ENCODE measurements at places on chromosomes 3 and 15.

- DNase-seq, result no peak
Observed at GRCh38 chr3:122902326-122902725, 107.5 kb downstream of the SLC49A4 start.

DNA sequence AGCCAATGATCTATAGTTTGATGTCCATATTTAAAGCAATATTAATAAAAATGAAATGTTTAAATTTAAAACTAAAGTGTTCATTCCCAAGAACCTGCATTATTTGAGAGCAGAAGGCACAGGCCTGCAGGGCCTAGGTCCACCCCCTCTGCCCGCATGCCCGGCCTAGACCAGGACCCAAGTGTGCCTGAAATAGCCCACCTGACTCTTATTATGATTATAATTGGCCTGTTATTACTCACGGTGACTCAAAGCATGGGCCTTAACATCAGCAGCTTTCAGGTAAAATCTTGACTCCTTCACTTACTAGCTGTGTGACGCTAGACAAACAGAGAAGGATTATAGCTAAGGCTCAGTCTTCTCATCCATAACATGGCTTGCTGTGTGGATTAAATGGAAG lies 128.8 kb downstream of the PLCL2 start:
- no peak for DNase-seq

DNA sequence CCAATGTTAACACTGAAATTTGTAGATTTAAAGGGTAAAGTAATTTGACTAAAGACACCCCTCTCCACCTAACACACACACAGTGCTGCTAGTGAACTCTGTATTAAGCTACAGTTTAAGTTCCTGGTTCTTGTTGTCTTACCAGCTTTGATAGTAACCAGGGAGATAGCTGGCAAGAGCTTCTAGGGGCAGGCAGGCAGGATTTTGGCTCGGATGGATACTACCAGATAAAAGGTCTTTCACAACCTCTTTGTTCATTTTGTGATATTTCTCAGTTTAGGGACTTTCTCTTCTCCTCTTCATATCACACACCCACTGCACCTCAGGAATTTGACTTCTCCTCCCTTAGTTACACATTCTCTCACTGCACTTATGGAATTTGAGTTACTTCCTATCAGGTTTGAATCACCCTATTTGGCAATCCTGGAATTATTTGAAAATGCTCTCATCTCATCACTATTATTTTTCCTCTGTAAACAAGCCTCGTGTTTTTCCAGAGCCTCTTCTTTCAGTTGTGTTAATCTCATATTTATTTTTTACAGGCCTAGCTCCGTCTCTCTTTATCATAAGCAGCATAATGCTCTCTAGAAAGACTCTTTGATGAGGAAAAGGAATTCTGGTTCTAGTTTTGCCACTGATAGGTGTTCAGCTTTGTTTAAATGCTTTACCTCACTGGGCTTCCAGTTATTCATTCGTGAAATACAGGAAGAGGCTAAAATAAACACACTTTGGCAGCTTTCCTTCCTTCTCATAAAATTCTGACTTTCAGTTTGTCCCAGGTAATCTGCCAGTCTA lies 23.0 kb upstream of the CLDN1 start:
- DNase-seq, result no peak

DNA sequence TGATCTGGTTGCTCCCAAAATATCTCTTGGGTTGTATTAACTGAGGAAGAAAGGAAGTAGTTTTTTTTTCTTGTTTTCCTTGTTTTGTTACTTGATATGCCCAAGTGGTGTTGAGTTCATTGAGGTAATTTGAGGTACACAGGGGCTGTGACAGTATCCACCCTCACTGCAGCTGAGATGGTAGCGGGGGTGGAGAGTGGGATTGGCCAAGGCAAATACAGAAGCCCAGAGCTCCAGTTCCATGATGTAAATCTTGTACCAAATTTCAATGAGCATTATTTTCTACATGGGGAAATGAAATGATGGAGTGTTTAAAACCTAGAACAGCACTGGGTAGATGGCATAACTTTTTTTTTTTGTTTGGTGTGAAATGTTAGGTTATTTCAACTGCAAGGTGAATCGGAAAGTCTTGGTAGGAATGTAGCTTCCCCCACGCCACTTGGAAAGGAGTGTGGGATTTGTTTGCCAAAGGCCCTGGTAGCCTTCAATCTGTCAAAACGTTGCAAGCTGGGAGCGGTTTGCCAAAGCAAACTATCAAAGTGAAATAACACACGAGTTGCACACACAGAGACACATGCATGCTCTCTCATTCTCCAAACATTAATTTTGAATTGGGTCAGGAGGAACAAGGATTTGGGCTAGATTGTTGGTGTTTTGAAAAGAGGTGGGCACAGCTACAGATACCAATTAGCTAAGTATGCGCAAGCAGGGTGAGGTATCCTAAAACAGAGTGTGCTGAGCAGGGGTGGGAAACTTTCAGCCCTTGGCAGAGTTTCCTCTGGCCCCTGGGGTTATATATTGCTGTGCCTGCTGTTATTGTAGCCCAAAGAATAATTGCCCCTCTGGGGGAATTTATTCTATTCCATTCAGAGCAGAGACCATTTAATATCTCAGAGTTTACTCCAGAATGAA lies 34.6 kb downstream of the THSD4 start:
- DNase-seq, result no peak

DNA sequence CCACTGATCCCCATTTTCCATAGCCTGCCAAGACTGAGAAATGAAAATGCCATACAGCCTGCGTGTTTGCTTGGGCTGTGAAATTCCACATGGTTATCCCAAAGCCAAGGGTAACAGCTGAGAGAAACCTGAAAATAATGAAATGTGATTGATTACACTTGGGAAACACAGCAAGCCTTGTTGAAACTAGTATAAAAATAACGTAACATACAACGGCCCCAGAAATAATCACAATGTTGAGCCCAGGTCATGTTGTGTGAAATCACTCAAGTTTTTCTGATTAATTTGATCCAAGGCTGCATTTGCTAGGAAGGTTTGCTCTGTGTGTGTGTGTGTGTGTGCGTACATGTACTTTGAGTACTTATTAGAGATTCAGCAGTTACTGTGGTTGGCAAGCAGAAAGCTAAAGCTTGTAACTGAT lies 269.0 kb downstream of the OXSM start:
- DNase-seq, result no peak

DNA sequence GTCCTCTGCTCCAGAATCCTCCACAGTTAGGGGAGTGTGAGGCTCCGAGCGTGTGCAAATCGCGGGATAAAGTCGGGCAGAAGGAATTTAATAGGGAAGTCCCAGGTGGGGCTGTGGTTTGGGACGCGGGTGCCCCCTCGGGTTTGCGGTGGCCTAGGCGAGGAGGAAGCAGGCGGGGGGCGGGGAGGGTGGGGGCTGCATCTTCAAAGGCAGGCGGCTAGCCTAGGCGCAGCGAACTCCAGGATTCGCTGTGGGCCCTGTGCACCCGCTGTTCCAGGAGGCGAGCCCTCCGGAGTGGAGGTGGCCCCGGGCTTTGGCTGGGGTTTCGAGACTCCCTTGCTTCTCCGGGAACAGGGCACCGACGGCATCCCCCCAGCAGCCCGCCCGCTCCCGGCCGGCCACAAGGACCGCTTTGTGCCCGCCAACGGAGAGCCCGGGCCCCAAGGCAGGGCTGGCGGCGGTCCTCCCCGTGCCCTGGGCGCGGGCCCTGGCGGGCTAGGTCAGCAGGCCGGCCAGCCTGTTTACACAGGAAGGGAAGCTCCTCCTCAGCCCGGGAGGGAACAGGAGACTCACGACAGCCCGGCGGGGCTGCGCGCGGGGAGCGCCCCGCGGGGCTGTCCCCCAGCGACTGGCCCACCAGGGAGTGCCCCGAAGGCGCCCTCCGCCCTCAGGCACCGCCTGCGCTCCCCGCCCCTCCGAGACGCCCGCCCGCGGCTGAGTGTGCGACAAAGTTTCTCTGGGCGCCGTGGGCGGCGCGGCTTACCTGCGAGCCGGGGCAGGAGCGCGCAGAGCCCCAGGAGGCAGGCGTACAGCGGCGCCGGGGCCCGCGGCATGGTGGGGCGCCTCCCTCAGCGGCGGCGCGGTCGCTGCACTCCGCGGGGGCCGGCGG lies 753 bp downstream of the ITGB5 start:
- no peak for DNase-seq

DNA sequence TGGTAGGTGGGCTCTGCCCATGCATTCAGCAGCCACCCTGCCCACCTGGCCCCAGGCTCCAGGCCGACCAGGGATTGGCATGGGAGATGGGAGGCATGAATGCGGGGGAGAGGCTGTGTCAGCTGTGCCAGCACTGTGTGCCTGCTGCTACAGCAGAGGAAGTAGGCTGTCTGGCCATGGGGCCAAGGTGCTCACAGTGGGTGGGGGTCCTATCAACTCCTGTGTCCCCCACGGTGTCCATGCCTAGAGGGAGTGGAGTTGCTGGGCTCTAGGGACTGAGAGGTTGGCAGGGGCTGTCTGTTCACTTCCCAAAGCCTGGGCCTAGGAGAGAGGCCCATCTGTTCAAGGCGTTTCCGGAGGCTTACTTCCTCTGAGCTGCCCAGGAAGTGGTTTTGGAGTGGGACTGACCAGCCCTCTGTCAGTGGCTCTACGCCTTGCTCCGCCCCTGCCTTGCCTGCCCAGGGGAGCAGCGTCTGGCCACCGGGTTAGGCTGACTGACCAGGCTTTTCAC lies 5.8 kb downstream of the PRKCD start:
- DNase-seq, result no peak

GRCh38 chr3:86985181-86985826 lies 5.6 kb downstream of the VGLL3 start:
- DNase-seq, result no peak

- no peak for DNase-seq
Observed at GRCh38 chr15:27690290-27690689, 408.8 kb downstream of the OCA2 start.

GRCh38 chr3:143506190-143506589 lies 342.1 kb downstream of the SLC9A9 start:
- DNase-seq, result no peak

DNA sequence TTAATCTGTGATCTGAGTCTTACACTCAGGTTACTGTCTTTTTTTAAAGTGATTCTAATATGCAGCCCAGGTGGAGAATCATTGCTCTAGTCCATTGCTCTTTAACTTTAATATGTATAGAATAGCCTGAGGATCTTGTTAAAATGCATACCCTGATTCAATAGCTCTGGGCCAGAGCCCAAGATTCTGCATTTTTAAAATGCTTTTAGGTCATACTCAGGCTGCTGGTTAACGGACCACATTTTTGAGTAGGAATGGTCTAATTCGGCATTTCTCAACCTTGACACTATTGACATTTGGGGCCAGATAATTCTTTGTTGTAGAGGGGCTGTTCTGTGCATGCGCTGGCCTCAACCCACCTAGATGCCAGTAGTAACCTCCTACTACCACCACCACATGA lies 20.9 kb upstream of the FSTL1 start:
- DNase-seq, result no peak

DNA sequence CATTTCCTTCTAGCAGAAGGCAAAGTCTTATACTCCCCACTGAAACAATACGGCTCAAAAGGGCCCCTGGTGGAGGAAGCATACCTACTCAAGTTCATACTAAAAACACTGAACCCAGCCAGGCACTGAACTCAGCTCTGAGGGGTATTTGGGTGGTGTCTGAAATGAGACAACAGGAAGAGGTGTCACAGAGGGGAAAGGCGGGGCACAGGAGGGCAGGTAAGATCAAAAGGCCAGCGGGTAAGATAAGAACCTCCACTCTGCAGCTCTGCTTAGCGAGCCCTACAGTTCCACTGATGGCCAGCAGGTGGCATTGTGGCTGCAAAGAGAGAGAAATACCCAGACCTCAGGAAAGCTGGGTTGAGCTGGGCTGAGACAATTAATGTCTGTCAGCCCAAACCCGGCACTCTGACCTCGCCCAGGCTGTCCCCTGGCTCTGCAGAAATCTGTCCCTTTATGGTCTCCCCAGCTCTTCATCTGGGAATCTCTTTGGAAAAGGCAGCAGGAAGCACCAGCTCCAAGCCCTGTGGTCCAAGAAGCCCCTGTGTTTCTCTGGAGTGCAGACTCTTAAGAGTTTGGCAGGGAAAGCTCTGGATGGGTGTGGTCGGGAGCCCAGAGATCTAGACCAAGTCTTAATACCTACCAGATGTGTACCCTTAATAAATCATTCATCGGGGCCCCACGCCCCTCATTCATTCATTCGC lies 8.4 kb downstream of the MFGE8 start:
- peak; percentile 91 for DNase-seq

DNA sequence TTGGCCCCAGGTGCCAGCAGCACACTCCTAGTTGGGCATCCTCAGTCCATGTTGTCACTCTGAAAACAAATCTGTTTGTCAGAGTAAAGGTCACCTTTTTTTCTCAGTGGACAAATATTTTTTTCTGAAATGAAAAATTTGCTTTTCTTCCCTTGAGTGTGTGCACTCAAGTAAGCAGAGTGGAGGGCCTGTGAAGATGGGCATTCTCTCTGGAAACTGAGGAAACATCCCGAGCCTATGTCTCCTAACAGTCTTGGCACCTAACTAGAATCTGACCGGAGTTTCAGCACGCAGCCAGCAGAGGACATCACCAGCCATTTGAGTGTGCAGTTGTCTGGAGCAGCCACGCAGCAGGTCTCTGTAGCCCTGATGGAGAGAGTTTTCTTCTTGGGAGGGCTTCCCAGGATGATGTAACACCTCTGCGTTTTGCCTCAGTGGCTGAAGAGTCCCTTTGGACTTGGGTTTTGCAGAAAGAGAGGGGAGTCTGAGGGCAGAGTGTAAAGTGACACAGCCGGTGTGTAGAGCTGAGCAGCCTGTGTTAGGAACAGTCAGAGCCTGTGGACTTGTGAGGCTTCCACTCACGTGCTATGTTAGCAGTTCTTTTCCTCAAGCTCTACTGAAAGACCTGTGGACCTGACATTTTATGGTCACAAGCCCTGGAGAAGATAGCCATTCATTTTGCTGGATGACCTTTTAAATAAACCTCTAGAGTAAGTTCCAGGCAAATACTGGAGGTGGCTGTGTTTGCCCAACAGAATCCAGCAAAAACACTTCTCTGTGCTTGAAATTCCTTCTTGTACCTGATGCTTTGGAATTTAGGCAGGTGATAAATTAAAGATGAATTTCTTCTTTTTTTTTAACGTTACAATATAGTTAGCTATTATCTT lies 51.6 kb downstream of the ABHD2 start:
- no peak for DNase-seq

- peak; percentile 22 for DNase-seq
Observed at GRCh38 chr15:43285609-43286037, 18.9 kb upstream of the TGM5 start.

DNA sequence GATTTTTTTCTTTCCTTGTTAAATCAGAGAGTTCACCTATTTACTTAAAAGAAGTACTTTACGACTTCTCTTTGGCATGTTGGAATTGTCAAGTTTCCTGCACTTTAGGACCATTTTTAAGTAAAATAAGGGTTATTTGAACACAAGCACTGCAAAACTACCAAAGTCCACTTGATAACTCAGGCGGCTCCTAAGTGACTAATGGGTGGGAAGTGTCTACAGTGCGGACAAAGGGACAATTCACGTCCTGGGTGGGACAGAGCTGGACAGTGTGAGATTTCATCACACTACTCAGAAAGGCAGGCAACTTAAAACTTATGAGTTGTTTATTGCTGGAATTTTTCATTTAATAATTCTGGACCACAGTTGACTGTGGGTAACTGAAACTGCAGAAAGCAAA lies 590.2 kb upstream of the UBE2E2 start:
- DNase-seq, result no peak

- no peak for DNase-seq
Observed at GRCh38 chr15:48996276-48996675, 32.6 kb upstream of the SHC4 start.

Measured in effector CD8-positive, alpha-beta T cell (primary cell).